ENCODE measurements at places on chromosomes 7 and 10.

GRCh38 chr7:15306296-15306695 is 255.5 kb downstream of the AGMO start:
- DNase-seq, result no peak

DNA sequence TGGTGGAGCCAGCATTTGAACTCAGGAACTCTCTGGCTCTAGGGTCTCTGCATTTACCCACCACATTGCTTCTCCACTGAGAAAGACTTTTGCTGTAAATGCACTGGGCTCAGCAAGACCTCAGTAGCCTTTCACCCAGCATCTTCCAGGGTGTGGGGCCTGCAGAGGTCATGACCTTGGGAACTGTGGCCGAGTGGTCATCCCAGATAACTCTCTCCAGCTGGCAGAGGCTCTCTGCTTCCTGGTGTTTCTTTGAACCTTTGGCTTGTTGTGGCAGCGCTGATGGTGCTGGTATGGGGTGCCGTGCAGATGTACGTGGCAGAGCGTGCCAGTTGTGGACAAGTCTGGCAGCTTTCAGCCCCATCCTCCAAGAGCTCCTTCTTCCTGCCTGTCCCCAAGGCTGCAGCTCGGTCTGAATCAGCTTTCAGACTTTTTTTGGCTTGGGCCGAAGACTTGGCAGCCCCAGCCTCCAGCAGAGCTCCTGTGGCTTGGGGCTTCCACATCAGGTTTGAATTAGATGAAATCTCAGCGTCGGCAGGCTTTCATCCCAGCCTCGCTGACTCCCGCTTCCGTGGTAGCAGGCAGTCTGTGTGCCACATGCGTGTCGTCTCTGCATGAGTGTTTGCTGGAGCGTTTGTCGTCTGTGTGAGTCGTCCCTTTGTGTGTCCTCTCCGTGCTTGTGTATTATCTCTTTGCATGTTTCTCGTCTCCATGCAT is 21.5 kb downstream of the ADAMTS14 start:
- DNase-seq, result no peak

GRCh38 chr7:29453021-29453420 is 110.6 kb upstream of the PRR15 start:
- no peak for DNase-seq

- no peak for DNase-seq
Measured at GRCh38 chr7:131021460-131021859, 287.5 kb upstream of the KLF14 start.

- no peak for DNase-seq
Measured at GRCh38 chr10:11024596-11024995, 6.9 kb downstream of the CELF2 start.

DNA sequence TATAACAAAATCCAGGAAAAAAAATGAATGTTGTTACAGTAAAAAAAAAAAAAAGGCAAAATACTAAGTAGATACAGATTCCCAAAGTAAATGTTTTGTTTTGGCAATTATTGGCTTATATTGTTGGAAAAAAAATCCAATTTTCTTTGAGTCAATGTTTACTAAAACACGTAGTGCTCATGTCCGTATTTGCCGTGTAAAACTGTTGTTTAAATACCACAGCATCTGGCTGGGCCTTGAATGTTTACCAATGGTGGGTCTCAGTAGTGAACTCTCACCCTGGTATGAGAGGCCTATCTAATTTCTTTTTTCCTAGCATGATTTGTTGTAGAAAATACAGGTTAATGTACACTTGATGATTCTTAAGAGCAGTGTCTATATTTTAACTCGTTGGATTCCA is 41.4 kb upstream of the SLC26A5 start:
- DNase-seq, result no peak

DNA sequence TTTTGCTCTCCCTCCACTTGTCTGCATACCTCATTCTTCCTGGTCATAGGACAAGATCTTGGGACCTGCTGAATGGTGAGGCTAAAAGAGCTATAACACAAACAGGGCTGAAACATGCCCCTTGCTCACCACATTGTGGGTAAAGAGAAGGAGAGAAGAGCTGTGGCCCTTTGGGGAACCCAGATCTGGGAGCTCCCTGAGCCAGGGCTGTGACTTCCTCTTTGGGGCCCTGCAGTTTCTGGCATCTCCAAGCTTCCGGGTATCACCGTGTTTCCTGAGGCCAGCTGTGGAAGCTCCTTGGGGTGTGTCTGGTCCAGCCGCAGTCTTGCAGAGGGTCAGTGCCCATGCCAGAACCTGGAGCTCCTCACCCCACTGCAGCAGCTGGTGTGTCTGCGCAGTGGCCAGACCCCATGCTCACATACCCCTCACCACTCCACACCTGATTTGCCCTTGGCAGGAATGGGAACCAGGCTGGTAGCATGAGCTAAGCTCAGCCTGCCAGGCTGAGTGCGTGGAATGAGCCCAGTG is 34.0 kb downstream of the DKK1 start:
- DNase-seq, result no peak

GRCh38 chr10:118246332-118247295 is 95.5 kb downstream of the FAM204A start:
- no peak for DNase-seq

- no peak for DNase-seq
Measured at GRCh38 chr10:52759154-52759553, 13.4 kb downstream of the MBL2 start.

DNA sequence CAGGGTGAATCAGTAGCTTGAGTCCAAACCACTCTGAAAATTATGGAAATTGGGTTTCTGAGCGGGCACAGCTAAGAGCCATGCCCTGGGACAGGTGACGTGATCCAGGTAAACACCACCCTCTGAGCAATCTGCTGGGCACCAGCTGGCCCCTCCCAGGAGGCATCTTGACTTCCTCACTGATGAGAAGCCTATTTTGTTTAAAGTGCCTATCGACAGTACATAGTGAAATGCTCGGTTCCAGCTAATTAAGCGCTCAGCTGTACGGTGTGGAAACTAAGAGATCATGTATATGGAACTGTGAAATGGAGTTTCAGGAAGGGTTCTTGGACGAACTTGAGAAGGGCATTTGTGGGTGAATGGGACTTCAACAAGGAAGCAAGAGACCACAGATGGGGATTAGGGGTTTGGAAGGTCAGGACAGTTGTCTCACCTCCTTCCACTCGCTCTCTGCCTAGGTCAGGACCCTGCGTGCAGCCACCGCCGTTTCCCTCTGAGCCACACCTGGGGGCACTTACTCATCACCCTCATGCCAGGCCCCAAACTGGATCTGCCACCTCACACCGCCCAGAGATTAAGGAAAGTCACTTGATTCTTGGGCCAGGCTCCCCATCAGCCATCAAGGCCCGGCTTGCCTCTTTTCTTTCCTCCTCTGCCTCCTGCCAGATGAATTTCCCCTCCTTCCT is 3.2 kb downstream of the ITPRIP start:
- no peak for DNase-seq

GRCh38 chr10:86451604-86451960 is 70.0 kb downstream of the WAPL start:
- no peak for DNase-seq

GRCh38 chr10:28010821-28011220 is 11.9 kb upstream of the ODAD2 start:
- DNase-seq, result no peak

DNA sequence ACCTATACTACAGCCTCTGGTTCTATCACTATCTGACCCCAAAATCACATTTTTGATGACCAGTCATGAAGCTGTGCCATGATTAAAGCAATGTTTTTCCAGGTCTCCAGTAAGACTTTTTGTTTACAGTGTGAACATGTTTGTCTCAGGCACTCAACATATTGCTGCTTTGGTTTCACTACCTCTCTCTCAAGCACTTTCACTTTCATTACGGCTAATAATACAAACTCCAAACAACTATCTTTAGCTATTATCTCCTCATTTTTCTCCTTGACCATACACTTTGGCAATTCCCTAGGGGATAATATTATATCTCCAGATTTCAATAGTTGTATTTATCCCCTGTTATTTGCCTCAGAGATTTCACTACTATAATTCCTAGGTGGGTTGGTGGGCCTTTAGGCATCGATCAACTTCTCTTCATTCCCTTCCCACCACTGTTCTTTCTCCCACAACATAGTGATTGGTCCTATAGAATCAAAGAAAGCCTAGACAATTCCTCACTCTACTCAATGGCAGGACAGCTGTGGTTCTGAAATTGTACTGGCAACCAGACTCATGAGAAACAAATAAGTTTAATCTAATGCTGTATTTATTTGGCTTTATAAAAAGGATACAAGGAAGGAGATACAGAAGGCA is 261.4 kb upstream of the ZWINT start:
- no peak for DNase-seq

- DNase-seq, result no peak
Measured at GRCh38 chr10:84846658-84847316, 518.4 kb downstream of the CCSER2 start.

DNA sequence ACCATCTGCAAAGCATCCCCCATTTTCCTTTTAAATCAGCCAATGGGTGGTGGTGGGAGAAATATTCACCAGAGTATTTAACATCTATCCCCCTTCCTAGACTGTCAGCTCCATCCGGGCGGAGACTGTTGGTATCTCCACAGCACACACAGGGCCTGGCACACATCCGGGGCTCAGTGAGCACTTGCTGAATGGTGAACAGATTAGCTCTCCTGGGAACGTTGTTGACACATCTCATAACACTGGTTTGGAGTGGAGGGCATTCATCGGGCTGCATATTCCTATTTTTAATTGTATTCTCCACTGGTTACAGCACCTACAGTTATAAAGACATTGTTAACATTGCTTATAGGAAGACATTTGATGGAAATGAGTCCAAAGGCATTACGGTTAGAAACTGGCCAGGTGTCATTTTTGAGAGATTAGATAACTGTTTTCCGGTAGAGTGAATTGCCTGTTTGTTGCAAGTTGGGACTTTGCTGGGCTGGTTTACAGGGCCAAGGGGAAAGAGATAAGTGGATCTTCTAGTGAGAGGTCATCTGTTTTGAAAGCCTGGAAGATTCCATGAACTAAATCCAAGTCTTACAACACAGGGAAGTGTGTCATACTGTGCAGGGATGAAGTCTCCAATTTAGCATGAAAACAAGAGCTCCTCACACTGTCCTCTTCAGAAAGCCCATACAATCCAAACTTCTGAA is 101.8 kb downstream of the EGFR start:
- no peak for DNase-seq

- no peak for DNase-seq
Measured at GRCh38 chr10:6343305-6344010, 140.7 kb downstream of the PFKFB3 start.

DNA sequence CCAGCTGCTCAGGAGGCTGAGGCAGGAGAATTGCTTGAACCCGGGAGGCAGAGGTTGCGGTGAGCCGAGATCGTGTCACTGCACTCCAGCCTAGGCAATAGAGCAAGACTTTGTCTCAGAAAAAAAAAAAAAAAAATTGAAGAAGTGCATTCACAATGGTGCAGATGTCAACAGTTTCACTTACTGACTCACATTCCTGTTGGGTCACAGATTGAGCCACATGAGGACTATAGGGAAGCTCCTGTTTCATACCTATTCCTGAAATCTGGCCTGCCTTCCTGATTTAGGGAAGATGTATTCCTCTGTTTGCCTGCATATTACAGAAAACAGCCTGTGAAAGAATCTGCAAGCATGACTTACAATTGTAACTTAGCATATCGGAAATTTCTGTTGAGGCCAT is 78.2 kb downstream of the AKR1C4 start:
- DNase-seq, result no peak

- DNase-seq, result no peak
Measured at GRCh38 chr7:26853788-26854393, 10.5 kb downstream of the SKAP2 start.

DNA sequence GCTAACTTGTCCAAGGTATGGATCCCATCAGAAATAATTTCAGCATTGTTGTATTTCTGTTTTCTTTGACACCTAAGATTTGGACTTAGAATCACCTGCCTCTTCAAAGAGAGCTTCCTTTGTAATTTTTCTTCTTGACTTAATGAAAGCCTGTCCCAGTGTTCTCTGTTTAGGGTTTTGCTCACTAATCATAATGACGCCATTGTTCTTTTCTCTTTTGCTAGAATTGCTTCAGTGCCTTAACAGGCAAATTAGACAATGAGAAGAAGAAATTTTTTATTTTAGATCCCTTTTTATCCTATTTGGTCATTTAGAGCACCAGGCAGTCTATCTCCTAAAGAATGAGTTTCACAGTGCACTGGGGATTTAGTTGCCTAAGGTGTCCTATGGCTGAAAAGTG is 128.5 kb downstream of the SND1 start:
- no peak for DNase-seq

DNA sequence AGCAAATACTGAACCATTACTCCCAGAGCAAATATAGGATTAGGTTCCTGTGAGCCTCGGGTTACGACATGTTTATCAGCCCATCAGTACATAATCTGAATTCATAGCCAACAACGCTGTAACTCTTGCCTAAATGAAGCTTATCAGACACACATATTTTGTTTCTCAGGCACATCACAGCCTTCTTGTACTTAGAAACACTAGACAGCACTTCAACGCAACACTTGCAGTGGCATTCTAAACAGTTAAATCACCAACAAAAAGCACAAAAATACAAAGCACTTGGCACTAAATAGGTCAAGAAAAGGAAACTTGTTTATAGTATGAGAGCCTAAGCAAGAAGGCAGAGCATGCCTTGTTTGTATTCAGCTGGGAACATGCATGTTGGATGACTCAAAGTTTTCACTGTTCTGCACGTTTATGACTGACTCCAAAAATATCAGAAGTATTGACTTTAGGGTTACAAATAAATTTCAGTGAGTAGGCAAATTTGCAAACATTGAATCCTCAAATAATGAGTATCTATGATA is 75.0 kb downstream of the VPS50 start:
- DNase-seq, result no peak
